Activated CD8-positive, alpha-beta memory T cell treated with anti-CD3 and anti-CD28 coated beads for 1 hour (primary cell): ENCODE measurements at places on chromosomes 16 and 17.

DNA sequence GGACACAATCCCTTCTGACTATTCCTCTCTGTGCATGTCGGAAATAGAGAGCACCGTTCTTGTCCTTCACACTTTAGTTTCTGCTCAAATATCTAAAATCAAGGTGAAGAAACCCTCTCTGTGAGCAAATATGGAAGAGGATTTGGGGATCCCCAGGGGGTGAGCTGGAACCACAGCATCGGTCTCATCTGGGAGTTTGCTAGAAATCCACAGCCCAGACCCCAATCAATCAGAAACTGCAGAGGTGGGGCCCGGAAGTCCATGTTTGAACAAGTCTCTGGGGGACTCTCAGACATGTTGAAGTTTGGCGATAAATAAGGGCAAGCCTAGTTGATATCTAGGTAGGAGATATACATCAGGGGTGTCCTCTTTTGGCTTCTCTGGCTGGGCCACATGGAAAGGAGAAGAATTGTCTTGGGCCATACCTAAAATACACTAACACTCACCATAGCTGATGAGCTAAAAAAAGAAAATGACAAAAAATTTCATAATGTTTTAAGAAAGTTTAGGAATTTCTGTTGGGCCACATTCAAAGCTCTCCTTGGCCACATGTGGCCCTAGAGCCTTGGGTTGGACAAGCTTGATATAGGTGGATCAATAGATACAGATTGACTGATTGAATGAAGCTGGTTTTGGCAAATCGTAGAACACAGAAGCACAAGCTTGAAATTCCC is 168.0 kb upstream of the FOXF1 start:
- DNase-seq, result no peak

DNA sequence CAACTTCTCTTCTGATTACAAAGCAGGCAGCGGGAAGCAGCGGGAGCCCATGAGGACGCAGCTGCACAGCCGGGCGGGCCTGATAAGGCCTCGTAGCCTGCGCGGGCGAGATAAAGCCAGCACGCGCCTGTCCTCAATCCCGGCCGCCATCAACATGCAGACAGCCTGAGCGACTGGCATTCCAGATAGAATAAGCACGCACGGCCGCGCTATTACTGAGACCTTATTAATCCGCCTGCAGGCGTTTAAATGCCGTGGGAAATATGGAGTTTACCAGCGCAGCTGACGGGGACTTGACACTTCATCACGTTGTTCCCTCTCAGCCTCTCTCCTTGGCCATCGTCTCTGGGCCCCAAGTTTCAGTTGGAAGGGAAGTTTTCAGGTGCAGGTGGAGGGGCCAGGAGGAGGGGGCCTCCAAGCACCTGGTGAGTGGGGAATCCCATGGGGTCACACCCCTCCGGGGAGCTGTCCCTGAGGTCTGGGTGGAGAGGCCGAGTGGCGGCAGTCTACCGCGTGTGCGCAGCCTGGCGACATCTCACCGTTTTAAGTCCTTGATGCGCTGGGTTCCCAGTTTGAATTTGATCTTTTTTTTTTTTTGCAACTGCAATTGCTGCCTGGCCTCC is 27.3 kb upstream of the CBFA2T3 start:
- no peak for DNase-seq

DNA sequence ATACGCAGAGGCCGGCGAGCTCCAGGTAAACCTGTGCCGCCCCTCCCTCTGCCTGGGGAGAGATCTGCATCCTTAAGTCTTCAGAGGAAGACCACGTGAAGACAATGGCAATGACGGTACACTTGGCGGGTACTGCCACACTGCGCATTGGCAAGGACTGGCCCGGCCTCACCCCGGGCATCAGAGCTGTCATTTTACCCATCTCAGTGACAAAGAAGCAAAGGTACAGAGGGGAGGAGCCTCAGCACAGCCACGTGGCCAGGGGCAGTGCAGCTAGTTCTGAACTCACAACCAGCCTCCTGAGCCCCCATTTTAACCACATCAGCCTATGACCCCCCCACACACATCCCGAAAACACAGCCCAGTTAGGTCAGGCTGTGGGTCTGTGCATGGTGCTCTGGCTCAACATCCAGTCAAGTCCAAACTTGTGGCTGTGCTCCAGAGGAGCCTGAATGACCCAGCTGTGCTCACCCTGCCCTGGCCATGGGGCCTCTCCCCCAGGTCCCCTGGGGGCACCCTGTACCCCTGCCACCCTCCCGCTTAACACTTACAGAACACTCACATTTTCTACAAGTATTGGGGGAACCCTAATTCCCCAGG is 80.6 kb downstream of the C16orf95 start:
- DNase-seq, result no peak

- no peak for DNase-seq
Observed at GRCh38 chr16:85194307-85195270, 82.3 kb upstream of the CIBAR2 start.

DNA sequence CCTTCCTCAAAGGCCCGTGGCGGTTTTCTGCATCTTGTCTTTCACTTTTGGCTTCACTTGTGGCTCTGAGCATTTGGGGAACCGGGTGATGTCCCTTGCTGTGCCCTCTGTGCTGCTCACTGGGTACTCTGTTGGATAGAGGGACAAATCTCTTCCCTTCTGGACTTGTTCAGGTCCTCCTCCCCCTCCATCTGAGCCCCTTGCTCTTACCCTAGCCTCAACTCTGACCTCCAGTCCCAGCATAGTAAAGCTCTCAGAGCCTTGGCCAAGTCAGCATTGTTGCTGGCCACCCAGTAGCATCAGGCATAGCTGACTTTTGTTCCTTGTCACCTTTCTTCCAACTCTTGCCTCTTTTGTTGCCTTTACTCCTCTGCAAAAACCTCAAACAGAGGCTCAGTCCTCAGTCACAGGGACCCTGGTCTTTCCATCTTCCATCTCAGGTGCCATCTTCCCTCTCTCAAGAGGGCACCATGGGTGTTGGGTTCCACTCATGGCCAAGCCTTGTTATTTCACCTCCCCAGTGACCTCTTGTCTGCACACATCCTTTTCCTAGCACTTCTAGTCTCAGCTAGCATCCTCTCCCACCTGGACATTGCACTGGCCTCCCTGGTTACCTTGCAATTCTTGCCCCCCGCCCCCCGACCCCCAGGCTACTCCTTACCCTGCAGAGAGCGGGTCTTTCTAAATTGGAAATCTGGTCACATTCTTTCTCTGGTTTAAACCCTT is 393 bp upstream of the PSMB10 start:
- no peak for DNase-seq

DNA sequence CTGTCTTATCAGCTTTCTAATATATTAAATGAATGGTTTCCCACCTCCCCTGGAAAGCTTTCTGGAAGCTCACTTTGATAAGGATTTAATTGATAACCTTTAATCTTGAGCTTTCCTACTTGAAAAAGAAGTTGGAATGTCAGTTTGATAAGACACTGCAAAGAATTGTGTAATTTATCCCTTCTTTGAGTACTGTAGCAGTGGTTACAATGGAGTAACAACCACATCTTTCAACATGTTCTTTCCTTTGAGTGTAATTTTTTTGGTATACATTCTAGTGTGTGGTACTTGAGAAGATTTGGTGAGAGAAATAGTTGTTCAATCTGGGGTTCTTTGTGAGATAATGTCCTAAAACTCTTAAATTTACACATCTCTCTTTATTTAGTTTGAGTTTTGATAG is 43.4 kb downstream of the CPD start:
- no peak for DNase-seq

GRCh38 chr17:46108550-46109110 is 84.6 kb downstream of the KANSL1 start:
- DNase-seq, result no peak
